ENCODE measurements at places on chromosomes 16 and 17. TPM values are rescaled to one million over a fixed set of nuclear protein-coding genes. Genes with fewer than 3 reads are reported as not detected.

GRCh38 chr17:49472527-49472926 lies 22.6 kb upstream of the NGFR start:
- no peaks in the 10 kb centered on the region for H3K4me1 ChIP-seq
- no peaks in the 10 kb centered on the region for H3K36me3 ChIP-seq
- peaks cover 60% of the 10 kb centered on the region for H3K27me3 ChIP-seq
- no peak overlapping the region for H3K4me3 ChIP-seq

- DNase-seq = no peak
- no peaks in the 10 kb centered on the region for H3K4me1 ChIP-seq
- H3K4me3 ChIP-seq = no peak overlapping the region
- H3K36me3 ChIP-seq = no peaks in the 10 kb centered on the region
- no peak overlapping the region for H3K27ac ChIP-seq
Measured at GRCh38 chr16:15807603-15808009, 49.2 kb downstream of the MYH11 start.

- no peak for DNase-seq
- no peak overlapping the region for H3K4me3 ChIP-seq
- H3K27me3 ChIP-seq = no peaks in the 10 kb centered on the region
- H3K27ac ChIP-seq = no peak overlapping the region
Measured at GRCh38 chr16:88772871-88773811, 11.9 kb downstream of the PIEZO1 start.

DNA sequence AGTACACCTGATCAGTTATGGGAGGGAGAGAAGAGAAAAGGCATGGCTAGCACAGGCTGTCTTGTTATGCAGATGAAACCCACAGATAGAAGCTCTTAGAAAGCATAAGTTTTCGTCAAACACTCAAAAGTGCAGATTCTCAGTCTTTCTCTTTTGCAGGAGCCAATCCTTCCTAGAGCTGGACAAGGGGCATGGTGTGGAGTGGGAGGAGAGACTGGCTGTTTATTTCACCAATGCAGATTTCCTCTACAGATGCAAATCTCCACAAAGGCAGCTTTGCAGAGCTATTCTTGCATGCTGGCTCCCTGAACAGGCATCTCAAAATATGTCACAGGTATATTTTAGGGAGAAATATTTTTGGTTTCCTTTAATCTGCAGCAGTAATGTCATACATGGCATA lies 1400.7 kb downstream of the CDH8 start:
- DNase-seq = no peak
- H3K36me3 ChIP-seq = no peaks in the 10 kb centered on the region
- no peaks in the 10 kb centered on the region for H3K27me3 ChIP-seq
- no peaks in the 10 kb centered on the region for H3K4me1 ChIP-seq

- peak overlapping the region; percentile 85 for H3K27ac ChIP-seq
- no peak for DNase-seq
- H3K4me1 ChIP-seq = peaks cover 36% of the 10 kb centered on the region
- H3K4me3 ChIP-seq = no peak overlapping the region
Measured at GRCh38 chr17:75124819-75125162, 6.8 kb downstream of the NT5C start.

DNA sequence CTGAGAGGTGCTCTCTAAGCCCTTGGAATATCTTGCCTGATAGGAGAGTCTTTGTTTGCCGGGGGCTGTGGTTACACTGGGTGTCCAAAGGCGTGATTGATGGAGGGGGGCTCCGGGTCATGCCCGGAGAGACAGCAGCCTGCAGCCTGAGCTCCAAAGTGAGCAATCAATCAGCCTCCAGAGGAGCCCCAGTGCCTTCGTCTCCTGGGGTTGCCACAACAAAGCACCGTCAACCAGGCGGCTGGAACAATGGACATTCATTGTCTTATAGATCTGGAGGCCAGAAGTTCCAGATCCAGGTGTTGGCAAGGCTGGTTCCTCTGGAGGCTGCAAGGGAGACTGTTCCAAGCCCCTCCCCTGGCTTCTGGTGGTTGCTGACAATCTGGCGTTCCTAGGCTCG lies 24.0 kb upstream of the GINS2 start:
- no peak overlapping the region for H3K4me3 ChIP-seq
- no peak overlapping the region for H3K27ac ChIP-seq
- no peaks in the 10 kb centered on the region for H3K36me3 ChIP-seq

GRCh38 chr17:68870976-68871375 lies 84.2 kb downstream of the ABCA8 start:
- H3K36me3 ChIP-seq = no peaks in the 10 kb centered on the region
- no peak overlapping the region for H3K4me3 ChIP-seq
- no peak overlapping the region for H3K27ac ChIP-seq

GRCh38 chr16:29962344-29962994 lies 590 bp downstream of the TMEM219 start:
- peaks cover 9% of the 10 kb centered on the region for H3K36me3 ChIP-seq
- H3K4me3 ChIP-seq = peak overlapping the region; percentile 82
- H3K4me1 ChIP-seq = peaks cover 20% of the 10 kb centered on the region

- no peak for DNase-seq
- peaks cover 17% of the 10 kb centered on the region for H3K27me3 ChIP-seq
- H3K4me3 ChIP-seq = no peak overlapping the region
- H3K4me1 ChIP-seq = no peaks in the 10 kb centered on the region
Measured at GRCh38 chr16:49701065-49701685, 154.7 kb downstream of the ZNF423 start.

- H3K27ac ChIP-seq = no peak overlapping the region
- peaks cover 2% of the 10 kb centered on the region for H3K27me3 ChIP-seq
- H3K36me3 ChIP-seq = no peaks in the 10 kb centered on the region
- no peak overlapping the region for H3K4me3 ChIP-seq
Measured at GRCh38 chr16:1245452-1246020, 5.0 kb downstream of the TPSAB1 start.

DNA sequence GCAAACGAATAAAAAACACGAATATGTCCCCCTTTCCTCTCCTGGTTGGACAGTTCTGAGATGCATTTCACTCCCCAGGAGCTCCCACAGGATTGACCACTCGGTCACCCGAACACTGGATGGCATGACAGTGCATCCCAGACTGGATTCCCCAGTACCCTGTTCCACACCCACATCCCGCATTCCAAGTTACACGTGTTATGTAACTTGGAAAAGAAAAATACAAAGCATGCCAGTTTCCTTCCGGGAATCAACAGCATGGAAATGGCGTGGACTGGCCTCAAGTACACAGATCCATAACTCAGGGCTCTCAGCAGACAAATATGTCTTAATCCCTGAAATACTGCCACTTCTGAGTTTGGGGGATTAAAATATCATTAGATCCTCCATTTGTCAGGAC lies 12.6 kb upstream of the KLHL36 start:
- no peak for DNase-seq
- peaks cover 43% of the 10 kb centered on the region for H3K4me1 ChIP-seq
- H3K36me3 ChIP-seq = no peaks in the 10 kb centered on the region
- H3K4me3 ChIP-seq = no peak overlapping the region
- no peak overlapping the region for H3K27ac ChIP-seq
- H3K27me3 ChIP-seq = peaks cover 26% of the 10 kb centered on the region

- H3K27me3 ChIP-seq = peaks cover 4% of the 10 kb centered on the region
- H3K27ac ChIP-seq = no peak overlapping the region
- peaks cover 4% of the 10 kb centered on the region for H3K36me3 ChIP-seq
- peaks cover 11% of the 10 kb centered on the region for H3K4me1 ChIP-seq
- DNase-seq = no peak
Measured at GRCh38 chr17:40378966-40379365, 14.4 kb upstream of the GJD3 start.

TBX4 gene
- total RNA-seq = not detected

SULT1A2 gene
- 0.57 TPM for total RNA-seq

RCVRN gene
- not detected for total RNA-seq

SCGB1C2 gene
- total RNA-seq = not detected

Measured in activated CD8-positive, alpha-beta T cell treated with anti-CD3 and anti-CD28 coated beads, Interleukin-2, amount 10 ng/mL, durations not matched to agents 7 days and 5 days (primary cell).